ENCODE measurements at places on chromosomes 6 and 20.

DNA sequence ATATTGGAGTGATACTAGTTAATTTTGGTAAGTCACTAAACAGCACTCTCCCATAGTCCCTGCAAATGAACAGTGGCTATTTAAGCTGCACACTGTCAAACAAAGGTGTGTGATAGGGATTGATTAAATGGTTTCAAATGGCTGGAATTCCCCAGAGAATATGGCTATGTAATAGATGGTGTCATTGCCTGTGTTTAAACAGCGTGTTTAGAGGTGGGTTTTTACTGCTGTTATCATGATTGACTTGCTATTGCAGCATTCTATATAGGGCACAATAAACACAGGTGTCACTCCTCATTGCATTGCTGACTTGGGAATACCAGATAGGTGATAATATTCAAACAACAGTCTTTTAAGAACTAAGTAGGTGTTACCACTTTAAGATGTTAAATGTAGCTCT, 171.7 kb upstream of the MAN1A1 start:
- no peaks in the 10 kb centered on the region for H3K4me1 ChIP-seq
- H3K4me3 ChIP-seq = no peak overlapping the region
- no peaks in the 10 kb centered on the region for H3K27me3 ChIP-seq
- no peaks in the 10 kb centered on the region for H3K36me3 ChIP-seq
- no peak for DNase-seq

GRCh38 chr6:42448927-42449659, 2.6 kb downstream of the TRERF1 start:
- no peak for DNase-seq
- no peaks in the 10 kb centered on the region for H3K36me3 ChIP-seq
- H3K4me3 ChIP-seq = no peak overlapping the region
- no peaks in the 10 kb centered on the region for H3K27me3 ChIP-seq
- H3K4me1 ChIP-seq = peaks cover 25% of the 10 kb centered on the region

GRCh38 chr20:35151736-35152135, 4.6 kb upstream of the EDEM2 start:
- no peak overlapping the region for H3K4me3 ChIP-seq
- no peak overlapping the region for H3K27ac ChIP-seq
- no peaks in the 10 kb centered on the region for H3K27me3 ChIP-seq
- peaks cover 8% of the 10 kb centered on the region for H3K4me1 ChIP-seq

- no peaks in the 10 kb centered on the region for H3K27me3 ChIP-seq
- no peak for DNase-seq
- H3K36me3 ChIP-seq = no peaks in the 10 kb centered on the region
- no peak overlapping the region for H3K27ac ChIP-seq
- H3K4me1 ChIP-seq = no peaks in the 10 kb centered on the region
Measured at GRCh38 chr6:42030585-42031506, 19.5 kb upstream of the TAF8 start.

DNA sequence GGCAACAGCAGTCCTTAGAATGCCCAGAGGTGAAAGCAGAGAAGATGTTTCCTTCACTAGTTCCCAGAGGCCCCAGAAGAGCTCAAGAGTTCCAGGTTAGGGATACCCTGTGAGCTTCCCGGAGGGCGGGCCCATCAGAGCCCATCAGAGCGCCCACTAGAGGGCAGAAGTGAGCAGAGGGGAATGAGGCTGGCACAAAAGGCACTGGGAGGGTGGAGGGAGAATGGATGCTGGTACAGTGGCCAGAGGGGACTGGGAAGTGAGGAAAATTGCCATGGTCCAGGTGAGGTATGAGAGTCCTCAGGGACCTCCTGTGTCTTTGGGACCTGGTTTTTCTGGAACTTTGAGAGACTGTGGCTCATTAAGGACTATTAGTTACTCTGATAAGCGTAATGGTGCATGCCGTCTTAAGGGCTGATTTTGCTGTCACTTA, 57.3 kb downstream of the LINC00237 start:
- H3K36me3 ChIP-seq = no peaks in the 10 kb centered on the region
- H3K4me1 ChIP-seq = no peaks in the 10 kb centered on the region
- no peaks in the 10 kb centered on the region for H3K27me3 ChIP-seq

DNA sequence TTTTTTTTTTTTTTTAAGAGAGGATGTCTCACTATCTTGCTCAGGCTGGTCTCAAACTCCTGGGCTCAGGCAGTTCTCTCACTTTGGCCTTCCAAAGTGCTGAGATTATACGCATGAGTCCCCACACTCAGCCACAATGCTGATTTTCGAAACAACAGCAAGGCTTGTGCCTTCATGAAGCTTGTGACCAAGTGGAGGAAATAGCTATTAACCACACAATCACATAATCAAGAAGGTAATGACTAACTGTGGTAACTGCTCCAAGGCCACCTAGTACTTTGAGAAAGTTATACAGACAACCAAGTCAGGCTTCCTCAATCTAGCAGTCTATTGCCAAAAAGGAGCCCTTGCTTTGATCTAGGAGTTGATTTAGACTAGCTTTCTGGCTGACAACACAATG, 46.3 kb downstream of the SOD2 start:
- no peaks in the 10 kb centered on the region for H3K27me3 ChIP-seq
- H3K4me1 ChIP-seq = no peaks in the 10 kb centered on the region
- DNase-seq = no peak
- H3K27ac ChIP-seq = no peak overlapping the region

DNA sequence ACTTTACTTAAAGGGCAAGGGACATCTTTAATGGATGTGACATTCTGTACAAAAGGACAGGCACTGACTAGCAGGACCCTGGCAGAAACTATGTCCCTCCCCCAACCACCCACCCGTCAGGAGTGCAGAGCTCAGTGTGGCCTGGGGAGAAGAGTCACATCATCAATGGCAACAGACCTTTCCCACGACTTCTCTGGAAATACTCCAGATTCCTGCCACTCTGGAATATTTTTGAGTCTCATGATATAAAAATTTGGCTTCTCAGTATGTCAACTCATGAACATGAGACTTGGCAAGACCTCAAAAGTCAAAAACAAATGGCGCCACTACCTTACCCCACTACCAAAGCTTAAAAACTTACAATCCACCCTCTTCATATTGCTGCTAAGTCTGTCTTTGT, 118.3 kb downstream of the SLC23A2 start:
- no peak for DNase-seq
- no peak overlapping the region for H3K4me3 ChIP-seq
- no peaks in the 10 kb centered on the region for H3K36me3 ChIP-seq
- no peak overlapping the region for H3K27ac ChIP-seq
- H3K4me1 ChIP-seq = no peaks in the 10 kb centered on the region

GRCh38 chr6:20129290-20130088, 82.8 kb downstream of the MBOAT1 start:
- H3K36me3 ChIP-seq = no peaks in the 10 kb centered on the region
- no peak overlapping the region for H3K27ac ChIP-seq
- H3K4me3 ChIP-seq = no peak overlapping the region
- H3K4me1 ChIP-seq = peaks cover 10% of the 10 kb centered on the region
- no peak for DNase-seq
- no peaks in the 10 kb centered on the region for H3K27me3 ChIP-seq

DNA sequence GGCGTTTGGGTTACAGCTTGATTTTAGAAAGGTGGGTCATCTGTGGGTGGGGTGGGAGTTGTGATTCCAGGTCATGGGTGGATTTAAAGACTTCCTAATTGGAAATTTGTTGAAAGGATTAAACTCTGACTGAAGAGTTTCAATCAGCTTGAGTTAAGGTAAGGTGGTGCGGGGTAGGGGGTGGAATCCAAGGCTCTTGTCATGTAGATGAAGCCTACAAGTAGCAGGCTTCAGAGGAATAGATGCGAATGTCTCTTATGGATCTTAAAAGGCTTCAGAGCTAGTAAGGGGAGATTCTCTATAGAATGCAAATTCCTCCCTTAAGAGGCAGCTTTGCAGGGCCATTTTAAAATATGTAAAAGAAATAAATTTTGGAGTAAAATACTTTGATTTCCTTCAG, 645.3 kb downstream of the FRK start:
- no peaks in the 10 kb centered on the region for H3K36me3 ChIP-seq
- no peak overlapping the region for H3K4me3 ChIP-seq
- no peak overlapping the region for H3K27ac ChIP-seq
- H3K4me1 ChIP-seq = no peaks in the 10 kb centered on the region

DNA sequence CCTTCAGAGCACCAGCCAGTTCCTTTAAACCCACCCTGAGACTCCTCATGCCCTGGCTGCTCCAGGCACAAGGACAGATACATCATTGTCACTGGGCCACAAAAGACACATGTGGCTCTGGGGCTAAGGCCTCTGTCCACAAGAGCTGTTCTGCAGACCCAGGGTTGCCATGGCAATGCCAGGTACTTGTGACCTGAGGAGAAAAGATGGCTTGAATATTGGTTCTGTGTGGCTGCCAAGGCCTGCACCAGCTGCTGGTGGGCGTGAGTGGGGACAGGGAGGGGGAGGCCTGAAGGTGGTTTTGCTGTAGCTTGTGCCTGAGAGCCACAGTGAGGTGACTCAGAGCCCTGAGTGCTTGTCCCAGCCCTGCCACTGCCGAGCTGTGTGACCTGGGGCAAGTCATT, 31.8 kb downstream of the SAYSD1 start:
- DNase-seq = peak; percentile 28
- no peak overlapping the region for H3K4me3 ChIP-seq
- no peaks in the 10 kb centered on the region for H3K27me3 ChIP-seq
- no peaks in the 10 kb centered on the region for H3K36me3 ChIP-seq
- no peak overlapping the region for H3K27ac ChIP-seq

GRCh38 chr6:116557893-116558292, 4.3 kb downstream of the CALHM4 start:
- no peak for DNase-seq
- H3K27ac ChIP-seq = no peak overlapping the region
- no peaks in the 10 kb centered on the region for H3K36me3 ChIP-seq
- no peaks in the 10 kb centered on the region for H3K27me3 ChIP-seq

GRCh38 chr20:7579888-7580287, 360.4 kb downstream of the HAO1 start:
- H3K27ac ChIP-seq = no peak overlapping the region
- H3K4me3 ChIP-seq = no peak overlapping the region
- H3K27me3 ChIP-seq = no peaks in the 10 kb centered on the region
- H3K36me3 ChIP-seq = no peaks in the 10 kb centered on the region
- no peak for DNase-seq

DNA sequence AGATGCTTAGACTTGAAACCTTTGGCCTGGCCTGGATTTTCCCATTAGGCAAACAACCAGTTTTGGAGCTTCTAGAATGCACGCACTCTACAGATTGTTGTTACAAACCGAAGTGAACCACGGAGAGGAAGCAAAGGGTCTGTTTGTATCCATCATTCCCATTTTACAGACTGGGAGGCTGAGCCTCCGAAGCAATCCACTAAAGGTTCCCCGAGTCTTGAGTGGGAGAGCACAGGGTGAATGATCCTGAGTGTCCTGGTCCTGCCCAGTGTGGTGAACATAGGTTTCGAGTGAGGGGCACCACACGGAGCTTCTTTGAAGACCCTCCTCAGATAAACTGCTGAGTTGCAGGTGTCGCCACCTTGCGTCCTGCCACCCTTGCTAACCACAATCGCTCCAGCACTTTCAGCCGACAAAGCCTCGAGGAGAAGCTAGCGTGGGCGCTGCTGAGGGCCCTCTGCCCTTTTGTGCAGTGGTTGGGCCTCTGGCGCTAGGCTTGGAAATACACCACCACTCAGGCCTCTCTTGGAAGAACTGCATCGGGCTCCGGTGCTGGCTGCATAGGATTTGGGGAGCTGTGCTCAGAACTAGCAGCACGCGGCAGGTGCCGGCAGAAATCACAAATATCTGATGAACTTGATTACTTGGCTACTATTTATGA, 1.4 kb upstream of the PRDM13 start:
- no peaks in the 10 kb centered on the region for H3K36me3 ChIP-seq
- H3K27ac ChIP-seq = no peak overlapping the region
- DNase-seq = no peak
- peaks cover 9% of the 10 kb centered on the region for H3K27me3 ChIP-seq
- H3K4me1 ChIP-seq = peaks cover 31% of the 10 kb centered on the region

GRCh38 chr20:61748376-61748775, 317.3 kb downstream of the TAF4 start:
- H3K27me3 ChIP-seq = no peaks in the 10 kb centered on the region
- DNase-seq = no peak
- no peaks in the 10 kb centered on the region for H3K36me3 ChIP-seq

GRCh38 chr6:145704143-145704781, 31.1 kb downstream of the EPM2A start:
- no peaks in the 10 kb centered on the region for H3K27me3 ChIP-seq
- no peak overlapping the region for H3K4me3 ChIP-seq
- DNase-seq = no peak
- H3K27ac ChIP-seq = no peak overlapping the region
- H3K4me1 ChIP-seq = no peaks in the 10 kb centered on the region
- no peaks in the 10 kb centered on the region for H3K36me3 ChIP-seq

GRCh38 chr6:156113631-156114030, 658.0 kb upstream of the NOX3 start:
- H3K27ac ChIP-seq = no peak overlapping the region
- H3K36me3 ChIP-seq = no peaks in the 10 kb centered on the region
- no peaks in the 10 kb centered on the region for H3K27me3 ChIP-seq
- DNase-seq = no peak
- no peaks in the 10 kb centered on the region for H3K4me1 ChIP-seq
- H3K4me3 ChIP-seq = no peak overlapping the region

DNA sequence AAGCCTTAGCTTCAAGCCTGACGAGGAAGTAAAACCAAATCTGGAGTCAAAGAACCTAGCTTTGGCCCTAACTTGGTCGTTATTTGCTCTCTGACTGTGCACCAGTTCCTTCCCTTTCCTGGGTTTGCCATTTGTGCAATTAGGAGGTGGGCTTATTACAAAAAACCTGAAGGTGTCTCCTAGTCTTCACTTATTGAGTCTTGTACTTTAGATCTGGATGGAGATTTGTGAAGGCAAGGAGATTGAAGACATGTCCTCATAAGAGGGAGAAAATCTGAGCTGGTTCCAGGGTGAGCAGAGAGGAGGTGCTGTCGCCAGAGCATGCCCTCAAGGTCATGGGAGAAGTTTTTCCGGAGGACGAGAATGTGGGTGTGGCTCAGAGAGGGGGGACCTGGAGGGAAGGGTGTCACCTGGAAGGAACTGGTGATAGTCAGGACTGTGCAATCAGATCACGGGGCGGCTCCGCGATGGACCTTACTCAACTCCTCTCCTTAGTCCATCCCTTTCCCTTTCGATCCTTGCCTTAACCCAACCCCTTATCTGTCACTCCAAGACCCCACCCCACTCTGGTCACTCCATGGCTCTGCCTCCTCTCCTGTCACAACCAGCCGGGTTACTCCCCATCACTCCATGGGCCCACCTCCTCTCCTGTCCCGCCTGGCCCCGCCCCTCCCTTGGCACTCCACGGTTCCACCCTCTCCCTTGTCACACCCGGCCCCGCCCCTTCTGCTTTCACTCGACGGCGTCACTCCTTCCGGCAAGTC, 588 bp upstream of the ACSS2 start:
- no peaks in the 10 kb centered on the region for H3K27me3 ChIP-seq
- peak overlapping the region; percentile 73 for H3K27ac ChIP-seq
- no peak overlapping the region for H3K4me3 ChIP-seq
- DNase-seq = peak; percentile 100
- no peaks in the 10 kb centered on the region for H3K36me3 ChIP-seq
- peaks cover 54% of the 10 kb centered on the region for H3K4me1 ChIP-seq

DNA sequence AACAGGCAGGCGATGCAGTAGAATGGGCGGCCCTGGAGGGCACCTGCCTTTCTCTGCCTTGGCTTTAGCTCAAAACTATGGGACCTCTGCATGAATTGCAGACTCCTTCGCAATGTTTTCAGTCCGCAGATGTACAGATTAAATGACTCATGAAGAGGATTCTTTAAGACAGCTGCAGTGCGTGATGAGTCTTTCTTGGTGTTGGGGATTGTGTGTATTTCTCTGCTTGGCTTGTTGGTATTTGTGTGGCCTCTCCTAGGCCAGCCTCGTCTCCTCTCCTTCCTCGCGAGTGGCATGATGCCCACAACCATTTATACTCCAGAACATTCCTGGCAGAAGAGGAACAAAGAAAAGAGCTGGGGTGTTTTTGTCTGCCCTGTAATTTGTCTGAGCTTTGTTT, 110.6 kb downstream of the SYNDIG1 start:
- no peak for DNase-seq
- H3K4me3 ChIP-seq = no peak overlapping the region
- no peaks in the 10 kb centered on the region for H3K36me3 ChIP-seq
- no peak overlapping the region for H3K27ac ChIP-seq
- H3K4me1 ChIP-seq = no peaks in the 10 kb centered on the region
